ENCODE measurements at places on chromosomes 3 and 15. TPM values are rescaled to one million over a fixed set of nuclear protein-coding genes. Genes with fewer than 3 reads are reported as not detected.

- H3K4me3 ChIP-seq = no peak overlapping the region
- no peaks in the 10 kb centered on the region for H3K27me3 ChIP-seq
- H3K27ac ChIP-seq = no peak overlapping the region
- H3K4me1 ChIP-seq = no peaks in the 10 kb centered on the region
Observed at GRCh38 chr15:52445553-52445952, 83.1 kb downstream of the MYO5A start.

DNA sequence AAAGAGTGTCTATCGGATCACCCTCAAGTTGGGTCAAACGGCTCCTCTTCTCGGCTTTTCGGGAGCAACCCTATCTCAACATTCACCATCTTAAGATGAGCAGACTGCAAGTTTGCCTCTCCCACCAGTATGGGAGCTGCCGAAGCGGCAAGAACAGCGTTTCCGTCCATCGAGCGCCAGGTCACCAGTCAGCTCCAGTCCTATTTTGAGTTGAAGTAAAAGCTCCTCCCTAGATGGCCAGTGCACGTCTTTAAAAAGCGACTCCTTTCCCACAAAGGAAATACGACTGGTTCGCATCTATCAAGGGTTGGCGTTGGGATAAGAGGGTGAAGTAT lies 369 bp upstream of the U2SURP start:
- H3K27me3 ChIP-seq = no peaks in the 10 kb centered on the region
- DNase-seq = no peak
- peaks cover 28% of the 10 kb centered on the region for H3K4me1 ChIP-seq
- peak overlapping the region; percentile 91 for H3K4me3 ChIP-seq

- H3K27ac ChIP-seq = no peak overlapping the region
- H3K4me1 ChIP-seq = no peaks in the 10 kb centered on the region
- H3K4me3 ChIP-seq = peak overlapping the region; percentile 22
- H3K27me3 ChIP-seq = peaks cover 5% of the 10 kb centered on the region
Observed at GRCh38 chr3:14508966-14509795, 31.0 kb downstream of the GRIP2 start.

GRCh38 chr3:30754426-30754825 lies 140.0 kb downstream of the GADL1 start:
- H3K27me3 ChIP-seq = no peaks in the 10 kb centered on the region
- H3K36me3 ChIP-seq = no peaks in the 10 kb centered on the region
- peak overlapping the region; percentile 9 for H3K27ac ChIP-seq
- no peak for DNase-seq

DNA sequence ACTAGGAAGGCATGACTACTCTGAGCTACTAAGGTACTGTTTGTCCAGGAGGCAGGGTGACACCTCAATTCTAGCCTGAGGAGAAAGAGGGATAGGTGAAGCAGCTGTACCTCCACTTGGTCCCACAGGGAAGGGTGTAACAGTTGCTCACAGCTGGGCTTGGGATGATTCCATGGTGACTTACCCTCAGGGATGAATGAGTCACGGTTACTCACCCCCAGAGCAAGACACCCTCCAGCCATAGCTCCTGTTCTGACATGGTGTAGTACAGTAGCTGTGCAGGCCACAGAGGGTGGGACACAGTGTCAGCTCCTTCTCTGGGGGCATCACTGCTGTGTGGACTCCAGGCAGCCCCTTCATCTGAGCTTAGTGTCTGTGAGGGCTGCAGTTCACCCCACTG lies 868.6 kb upstream of the SEMA6D start:
- H3K4me3 ChIP-seq = no peak overlapping the region
- H3K36me3 ChIP-seq = peaks cover 2% of the 10 kb centered on the region
- no peaks in the 10 kb centered on the region for H3K27me3 ChIP-seq
- H3K4me1 ChIP-seq = no peaks in the 10 kb centered on the region

DNA sequence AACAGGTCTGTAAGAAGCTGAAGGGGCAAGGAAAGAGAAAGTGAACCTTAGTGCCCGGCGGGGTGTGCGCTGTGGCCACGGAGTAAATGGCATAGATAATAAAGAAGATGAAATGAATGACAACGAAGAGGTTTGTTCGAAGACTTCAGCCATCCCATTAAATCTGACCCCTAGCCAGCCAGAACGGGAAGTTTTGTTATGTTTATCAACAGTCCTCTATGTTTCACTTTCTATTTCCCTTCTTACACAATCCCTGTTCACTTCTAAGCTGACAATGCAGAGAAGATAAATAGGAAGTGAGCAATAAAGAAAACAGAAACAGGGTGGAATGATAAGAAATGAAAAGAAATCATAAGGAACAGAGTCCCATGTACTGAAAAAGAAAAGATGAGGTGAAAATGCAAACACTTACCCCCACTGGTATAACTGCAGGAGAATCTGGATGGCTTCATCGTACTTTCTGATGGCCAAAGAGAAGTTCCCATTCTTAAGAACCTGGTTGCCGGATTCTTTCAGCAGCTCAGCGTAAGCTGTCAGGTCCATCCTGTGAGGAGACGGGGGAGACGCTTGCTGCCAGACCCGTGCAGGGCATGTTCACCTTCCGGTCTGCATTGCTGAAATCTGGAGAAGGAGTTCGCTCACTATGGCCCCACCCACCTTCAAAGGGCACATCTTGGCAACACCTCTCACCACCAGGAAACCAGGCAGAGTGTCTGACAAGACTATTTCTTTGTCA lies 36.8 kb downstream of the TRANK1 start:
- H3K36me3 ChIP-seq = peaks cover 14% of the 10 kb centered on the region
- H3K27ac ChIP-seq = peak overlapping the region; percentile 80
- DNase-seq = no peak
- no peaks in the 10 kb centered on the region for H3K27me3 ChIP-seq

DISP2 gene
- 0.76 TPM for total RNA-seq

Measured in mesothelial cell of epicardium (in vitro differentiated cells).